ENCODE measurements at places on chromosomes 2 and 18.

- no peak for DNase-seq
Observed at GRCh38 chr18:70195852-70196434, 9.5 kb downstream of the RTTN start.

GRCh38 chr2:196224756-196225155 lies 53.4 kb upstream of the STK17B start:
- no peak for DNase-seq

DNA sequence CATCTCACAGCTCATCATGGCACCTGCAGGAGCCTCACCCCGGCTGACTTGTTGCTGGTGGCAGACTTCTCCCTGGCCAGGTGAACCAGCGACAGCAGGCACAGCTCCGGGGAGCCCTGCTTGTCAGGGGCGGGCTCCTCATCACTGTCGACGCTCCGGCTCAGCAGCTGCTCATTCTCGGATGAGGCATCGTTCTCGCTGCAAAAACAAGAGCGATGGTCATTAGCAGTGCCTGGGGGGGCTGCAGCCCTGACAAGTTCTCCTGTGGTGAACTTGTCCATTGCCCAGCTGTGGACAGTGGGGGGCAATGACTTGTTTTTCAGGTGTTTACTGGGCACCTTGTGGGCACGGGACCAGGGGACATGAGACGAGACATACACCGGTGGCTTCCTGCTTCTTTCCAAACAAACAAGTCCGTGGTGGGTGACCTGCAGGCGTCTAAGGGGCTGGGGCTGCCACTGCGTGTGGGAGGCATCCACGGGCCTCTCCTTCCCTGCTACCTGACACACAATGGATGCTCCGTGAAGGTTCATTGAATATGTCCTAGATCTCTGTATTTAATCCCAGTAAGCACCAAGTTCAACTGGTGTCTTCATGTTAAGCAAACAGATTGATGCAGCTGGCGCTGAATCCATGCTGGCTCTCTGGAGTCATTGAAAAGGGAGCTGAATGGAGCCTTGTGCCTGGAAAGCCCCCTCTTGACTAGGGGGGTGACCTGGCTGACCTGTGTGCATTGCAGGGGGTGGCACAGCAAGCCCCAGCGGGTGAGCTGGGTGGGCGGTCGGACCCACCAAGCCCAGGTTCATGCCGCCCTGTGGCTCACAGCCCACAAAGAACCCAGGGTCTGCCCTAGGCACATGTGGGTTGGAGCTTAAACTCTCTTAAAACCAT lies 81.0 kb downstream of the EDAR start:
- no peak for DNase-seq

- DNase-seq: no peak
Observed at GRCh38 chr2:12047761-12048160, 301.3 kb downstream of the LPIN1 start.

GRCh38 chr2:109127556-109127955 lies 1.4 kb upstream of the SH3RF3 start:
- DNase-seq: no peak

DNA sequence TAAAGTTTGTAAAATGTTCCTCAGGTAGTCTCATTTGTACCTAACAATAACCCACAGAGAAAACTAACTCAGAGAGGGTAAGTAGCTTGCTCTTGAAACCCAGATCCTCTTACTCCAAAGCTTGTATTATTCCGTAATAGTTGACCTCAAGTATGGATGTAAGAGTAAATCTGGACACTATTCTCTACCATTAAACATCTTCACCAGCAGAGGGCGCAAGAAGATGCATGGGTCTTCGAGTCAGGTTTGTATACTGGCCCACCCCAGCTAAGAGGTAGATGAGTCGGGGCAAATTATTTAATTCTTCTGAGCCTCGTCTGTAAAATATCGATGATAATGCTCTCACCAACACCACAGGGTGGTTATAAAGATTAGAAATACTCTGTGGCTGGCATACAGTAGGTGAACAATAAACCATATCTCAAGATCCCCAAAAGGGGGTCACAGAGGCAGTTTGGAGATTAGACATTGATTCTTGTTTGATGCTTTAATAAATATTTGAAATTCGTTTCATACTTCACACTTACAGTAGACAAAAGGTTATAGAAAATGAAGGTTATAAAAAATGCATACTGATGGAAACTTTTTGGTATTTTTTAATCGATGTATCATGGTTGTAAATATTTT lies 3.5 kb upstream of the CABLES1 start:
- no peak for DNase-seq

GRCh38 chr18:3914833-3915610 lies 465.1 kb downstream of the TGIF1 start:
- DNase-seq: no peak

DNA sequence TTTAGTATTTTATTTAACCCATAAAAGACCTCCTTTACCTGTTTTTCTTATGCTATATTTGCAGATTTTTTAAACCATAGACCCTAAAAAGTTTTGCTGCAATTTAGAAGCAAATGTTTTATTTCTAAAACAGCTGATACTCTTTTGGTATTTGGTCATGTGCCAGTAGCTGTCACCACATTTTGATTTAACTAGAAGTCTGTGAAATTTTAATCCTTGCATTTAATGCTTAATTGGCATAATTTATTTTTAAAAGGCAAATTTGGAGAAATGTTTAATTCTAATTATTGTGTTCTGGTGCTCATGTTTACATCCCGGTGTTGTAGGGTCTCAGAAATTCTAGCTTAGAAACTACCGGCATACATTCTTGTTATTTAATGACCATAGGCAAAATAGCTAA lies 111.8 kb downstream of the TTC27 start:
- DNase-seq: no peak

DNA sequence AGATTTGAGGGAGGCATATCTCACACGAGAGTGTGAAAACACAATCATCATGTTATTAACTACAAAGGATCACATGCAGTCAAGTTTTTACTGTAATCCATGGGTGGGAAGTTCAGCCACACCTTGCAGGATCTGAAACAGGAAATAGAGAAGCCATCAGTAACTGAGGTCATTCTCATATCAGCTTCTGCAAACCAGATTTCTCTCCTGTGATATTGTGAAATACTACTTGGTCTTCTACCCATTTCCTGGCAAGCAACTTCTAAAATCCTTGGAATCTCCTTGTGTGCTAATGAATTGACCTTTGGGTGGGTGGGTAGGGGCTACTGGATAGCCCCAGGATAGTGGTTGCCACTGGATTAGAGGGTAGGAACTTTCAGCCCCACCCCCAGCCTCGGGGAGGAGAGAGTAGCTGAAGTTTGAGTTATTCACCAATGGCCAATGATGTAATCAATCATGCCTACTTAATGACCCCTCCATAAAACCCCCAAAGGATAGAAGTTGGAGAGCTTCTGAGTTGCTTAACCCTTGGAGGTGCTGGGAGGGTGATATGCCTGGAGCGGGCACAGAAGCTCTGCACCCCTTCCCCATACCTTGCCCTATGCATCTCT lies 25.6 kb upstream of the TGIF1 start:
- no peak for DNase-seq

- no peak for DNase-seq
Observed at GRCh38 chr2:22824618-22825017, 560.4 kb upstream of the KLHL29 start.

DNA sequence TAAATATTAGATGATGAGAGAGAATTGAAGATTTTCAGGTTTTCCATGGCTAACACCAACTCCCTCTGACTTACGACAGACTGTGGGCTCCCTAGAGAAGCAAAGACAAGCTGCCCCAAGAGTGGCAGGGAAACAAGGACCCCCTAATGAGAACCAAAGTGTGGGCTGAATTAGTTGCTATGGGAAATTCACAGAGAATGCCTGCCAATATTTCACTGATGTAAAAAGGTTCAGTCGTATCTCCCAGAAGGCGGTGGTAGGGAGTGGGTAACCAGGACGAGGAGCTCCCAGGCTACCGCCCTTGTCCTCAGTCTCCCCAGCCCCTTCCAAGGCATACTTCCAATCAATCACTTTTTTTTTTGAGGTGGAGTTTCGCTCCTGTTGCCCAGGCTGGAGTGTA lies 113.6 kb downstream of the LAMA1 start:
- no peak for DNase-seq

DNA sequence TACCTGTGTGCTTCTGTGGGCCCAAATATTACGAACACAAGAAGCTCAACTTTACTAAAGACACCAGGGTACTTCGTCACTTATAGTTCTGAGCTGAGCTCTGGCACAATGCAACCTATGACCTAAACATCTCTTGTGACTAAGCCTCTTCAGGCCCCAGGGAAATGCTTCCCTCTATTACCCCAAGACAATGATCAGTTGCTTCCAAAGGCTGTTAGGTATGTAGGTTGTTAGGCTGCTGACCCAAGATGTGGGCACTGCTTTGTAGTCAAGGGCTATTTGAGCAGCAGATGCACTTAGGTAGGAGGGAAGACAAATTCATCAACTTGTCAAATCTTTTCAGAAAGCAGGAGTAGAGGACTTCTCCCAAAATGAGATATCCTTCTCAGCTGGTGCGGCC lies 640.1 kb downstream of the EPHA4 start:
- no peak for DNase-seq

GRCh38 chr2:70772486-70773155 lies 4.6 kb upstream of the ADD2 start:
- no peak for DNase-seq

DNA sequence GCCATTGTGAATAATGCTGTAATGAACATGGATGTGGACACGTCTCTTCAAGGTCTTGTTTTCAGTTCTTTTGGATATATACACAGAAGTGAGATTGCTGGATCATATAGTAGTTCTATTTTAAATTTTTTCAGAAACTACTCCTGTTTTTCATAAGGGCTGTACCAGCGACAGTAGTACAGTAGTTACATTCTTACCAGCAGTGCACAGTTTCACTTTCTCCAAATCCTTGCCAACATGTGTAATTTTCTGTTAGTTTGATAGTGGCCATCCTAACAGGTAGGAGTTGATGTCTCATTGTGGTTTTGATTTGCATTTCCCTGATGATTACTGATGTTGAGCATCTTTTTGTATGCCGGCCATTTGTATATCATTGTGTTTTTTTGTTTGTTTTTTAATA lies 81.7 kb downstream of the EPC2 start:
- DNase-seq: no peak

DNA sequence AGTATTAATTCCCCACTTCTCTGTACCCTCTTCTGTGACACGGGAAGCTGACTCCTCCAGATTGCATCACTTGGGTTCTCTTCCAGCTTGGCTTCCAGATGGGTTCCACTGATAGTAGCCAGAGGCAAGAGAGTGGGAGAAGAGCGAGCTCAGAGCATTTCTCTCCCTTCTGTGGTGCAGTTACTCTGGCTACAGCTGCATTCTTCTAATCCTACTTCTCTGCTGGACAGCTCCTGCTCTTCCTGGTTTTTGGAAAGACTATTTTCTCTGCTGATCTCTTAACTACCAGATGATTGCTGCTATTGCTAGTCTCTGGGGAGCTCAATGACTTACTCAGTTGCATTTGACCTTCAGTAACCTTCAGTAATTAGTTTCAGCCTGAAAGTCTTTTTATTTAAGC lies 187.5 kb upstream of the MAP2 start:
- DNase-seq: no peak

GRCh38 chr18:79699653-79700052 lies 20.1 kb downstream of the CTDP1 start:
- no peak for DNase-seq

- DNase-seq: no peak
Observed at GRCh38 chr2:20880221-20880771, 57.4 kb upstream of the LDAH start.

DNA sequence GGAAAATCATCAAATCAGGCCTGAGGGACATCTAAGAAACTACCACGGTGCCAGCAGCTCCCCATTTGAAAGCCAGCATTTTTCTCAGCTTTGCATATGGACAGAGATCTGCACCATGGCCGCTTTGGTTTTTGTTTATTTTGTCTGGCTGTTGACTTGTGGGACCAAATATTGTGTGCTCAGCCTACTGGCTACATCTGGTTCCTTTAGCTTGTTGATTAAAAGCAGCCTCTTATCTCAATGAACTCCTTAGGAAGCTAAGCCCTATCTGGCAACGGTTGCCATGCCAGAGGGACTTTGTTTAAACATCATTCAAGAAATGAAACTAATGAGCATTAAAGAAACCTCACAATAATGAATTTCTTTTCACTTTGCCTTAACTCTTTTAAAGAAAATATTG lies 32.4 kb upstream of the CCDC150 start:
- DNase-seq: no peak

GRCh38 chr18:10400534-10401307 lies 53.7 kb upstream of the APCDD1 start:
- no peak for DNase-seq

- no peak for DNase-seq
Observed at GRCh38 chr2:231315896-231316295, 79.6 kb upstream of the B3GNT7 start.

- no peak for DNase-seq
Observed at GRCh38 chr2:172861098-172861497, 125.5 kb downstream of the RAPGEF4 start.

GRCh38 chr2:28366496-28367282 lies 26.0 kb upstream of the FOSL2 start:
- DNase-seq: peak; percentile 15

DNA sequence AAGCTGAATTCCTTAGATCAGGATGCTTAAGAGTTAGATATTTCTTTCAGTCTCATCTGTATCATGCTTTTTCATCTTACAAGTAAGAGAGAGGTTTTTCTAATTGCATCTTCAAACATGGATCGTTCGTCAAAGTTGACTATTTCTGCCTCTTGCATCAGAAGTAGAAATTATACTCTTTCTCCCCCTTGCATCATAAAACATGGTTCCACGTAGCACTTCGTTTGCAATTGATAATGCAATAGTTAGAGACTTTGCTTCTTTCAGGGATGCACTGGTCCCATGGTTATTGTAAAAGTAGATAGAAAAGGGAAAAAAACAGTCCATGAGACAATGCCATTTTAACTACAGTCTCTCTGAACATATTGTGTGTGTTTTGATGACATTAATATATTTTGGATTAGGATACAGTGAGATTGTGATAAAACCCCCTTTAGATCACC lies 75.1 kb upstream of the PARD3B start:
- DNase-seq: no peak

GRCh38 chr2:217256251-217256650 lies 396.4 kb upstream of the TNP1 start:
- DNase-seq: no peak

DNA sequence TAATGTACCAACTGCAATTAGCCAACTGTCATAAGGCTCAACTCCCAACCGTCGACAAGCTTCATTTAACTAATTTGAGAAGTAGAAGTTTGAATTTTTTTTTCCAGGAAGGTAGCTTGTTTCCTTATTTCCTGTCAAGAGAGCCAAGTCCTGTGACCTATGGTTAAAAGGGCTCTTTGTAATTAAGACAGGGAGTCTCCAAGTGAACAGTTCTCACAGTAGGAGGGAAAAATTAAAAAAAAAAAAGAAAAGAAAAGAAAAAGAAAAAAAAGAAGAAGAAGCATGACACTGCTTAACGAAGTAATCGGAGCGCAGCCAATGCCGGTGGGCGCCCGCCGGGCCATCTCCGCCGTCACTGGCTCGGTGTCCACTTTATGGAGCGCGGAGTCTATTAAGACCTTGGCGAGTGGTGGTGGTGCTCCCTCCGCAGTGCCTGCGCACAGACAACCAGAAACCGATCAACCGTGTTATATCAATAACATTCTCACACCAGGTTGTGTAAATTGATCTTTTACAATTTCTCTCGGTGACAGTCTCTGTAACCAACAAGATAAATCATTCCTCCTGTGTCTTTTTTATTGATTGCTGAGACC lies 197.2 kb upstream of the POU3F3 start:
- no peak for DNase-seq

- no peak for DNase-seq
Observed at GRCh38 chr2:204891739-204892138, 346.5 kb downstream of the PARD3B start.

- no peak for DNase-seq
Observed at GRCh38 chr18:32243358-32243757, 53.5 kb downstream of the MEP1B start.

Measured in stimulated activated CD4-positive, alpha-beta T cell treated with anti-CD3 and anti-CD28 coated beads, Interleukin-1b, Interleukin-23, amount 100 ng/mL, for 1 hour (primary cell).